ENCODE measurements at places on chromosomes 4 and X. TPM values are rescaled to one million over a fixed set of nuclear protein-coding genes. Genes with fewer than 3 reads are reported as not detected.

DNA sequence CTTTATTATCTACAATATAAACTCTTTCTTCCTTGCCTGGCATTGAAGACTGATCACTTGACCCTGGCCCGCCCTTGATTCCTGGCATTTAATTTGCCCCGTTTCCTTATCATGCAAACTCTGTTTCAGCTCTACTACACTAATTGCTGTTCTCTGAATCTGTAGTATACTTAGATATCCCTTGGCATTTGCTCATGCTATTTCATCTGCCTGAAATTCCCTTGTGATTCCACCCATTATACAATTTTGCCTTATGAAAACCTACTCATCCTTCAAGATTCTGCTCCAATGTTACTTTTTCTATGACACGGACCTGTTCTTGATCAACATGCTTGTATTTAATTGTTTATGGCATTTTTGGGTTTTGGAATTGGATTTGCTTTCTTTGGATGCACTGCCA is 459.9 kb upstream of the AMOT start:
- no peak overlapping the region for H3K27ac ChIP-seq
- no peaks in the 10 kb centered on the region for H3K27me3 ChIP-seq
- DNase-seq = no peak
- no peak overlapping the region for H3K4me3 ChIP-seq
- H3K4me1 ChIP-seq = no peaks in the 10 kb centered on the region
- no peaks in the 10 kb centered on the region for H3K36me3 ChIP-seq

The GASK1B gene
- 4.0 TPM for total RNA-seq

The NEIL3 gene
- total RNA-seq = 0.18 TPM

The MAGEA12 gene
- total RNA-seq = not detected

DNA sequence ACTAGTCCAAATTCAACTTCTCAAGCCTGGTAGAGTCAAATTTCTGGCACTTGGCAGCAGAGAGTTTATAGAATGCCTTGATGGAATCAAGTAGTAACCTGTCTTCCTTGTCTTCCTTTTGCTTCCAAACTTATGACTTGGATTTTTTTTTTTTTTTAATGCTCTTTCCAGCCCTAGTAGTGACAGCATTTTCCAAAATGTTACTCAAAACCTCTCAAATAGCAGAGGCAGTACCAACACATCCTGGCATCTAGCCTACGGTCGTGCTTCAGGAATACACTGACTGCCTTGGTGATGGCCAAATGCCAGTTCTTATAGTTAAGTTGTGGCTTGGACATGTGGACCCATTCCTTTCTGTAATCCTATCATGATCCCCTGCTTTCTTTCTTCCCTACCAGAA is 46.0 kb downstream of the GALNT7 start:
- no peaks in the 10 kb centered on the region for H3K36me3 ChIP-seq
- no peak for DNase-seq
- H3K4me1 ChIP-seq = peaks cover 12% of the 10 kb centered on the region
- H3K27ac ChIP-seq = no peak overlapping the region
- no peaks in the 10 kb centered on the region for H3K27me3 ChIP-seq
- no peak overlapping the region for H3K4me3 ChIP-seq

The RTL3 gene
- total RNA-seq = not detected

The ETDB gene
- total RNA-seq = not detected

GRCh38 chr4:138865765-138866164 is 149.8 kb upstream of the NOCT start:
- no peak overlapping the region for H3K4me3 ChIP-seq
- no peak for DNase-seq
- H3K36me3 ChIP-seq = no peaks in the 10 kb centered on the region
- no peaks in the 10 kb centered on the region for H3K4me1 ChIP-seq

The PLRG1 gene
- 27.6 TPM for total RNA-seq

DNA sequence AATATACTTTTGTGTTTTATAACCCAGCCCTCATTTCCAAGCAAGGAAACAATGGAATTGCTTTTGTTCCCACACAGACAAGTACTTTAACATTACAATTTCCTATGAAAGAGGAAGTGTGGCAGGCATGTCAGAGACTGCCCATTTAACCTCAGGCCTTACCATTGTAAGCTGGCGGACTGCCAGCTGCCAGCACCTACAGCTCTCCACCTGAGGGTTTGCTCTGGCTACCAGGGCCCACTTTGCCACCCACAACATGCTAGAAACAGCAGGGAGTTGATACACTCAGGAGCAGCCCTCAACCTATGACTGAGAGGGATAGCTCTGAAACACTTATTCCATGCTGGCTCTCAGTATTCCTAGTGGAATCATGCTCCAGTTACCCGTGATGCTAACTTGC is 152.3 kb upstream of the PRDX4 start:
- no peak overlapping the region for H3K27ac ChIP-seq
- no peaks in the 10 kb centered on the region for H3K27me3 ChIP-seq
- no peak overlapping the region for H3K4me3 ChIP-seq
- DNase-seq = no peak
- H3K4me1 ChIP-seq = no peaks in the 10 kb centered on the region

DNA sequence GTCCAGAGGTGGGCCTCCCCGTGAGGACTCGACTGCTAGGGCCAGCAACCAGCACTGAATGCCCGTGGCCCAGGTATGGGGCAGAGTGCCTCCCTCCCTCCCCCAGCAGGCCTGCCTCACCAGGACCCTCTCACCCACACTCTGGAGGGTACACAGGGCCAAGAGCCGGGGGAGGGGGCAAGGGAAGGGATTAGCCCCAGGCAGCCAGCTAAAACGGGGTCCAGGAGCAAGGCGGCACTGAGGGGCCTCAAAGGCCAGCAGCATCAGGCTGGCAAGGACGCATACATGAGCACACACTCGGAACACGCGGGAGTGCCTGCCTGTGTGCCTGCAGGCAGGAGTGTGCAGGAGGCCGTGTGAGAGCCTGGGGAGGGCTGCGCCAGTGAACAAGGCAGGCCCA is 18.3 kb upstream of the DUSP9 start:
- DNase-seq = peak; percentile 49
- no peaks in the 10 kb centered on the region for H3K4me1 ChIP-seq
- no peak overlapping the region for H3K27ac ChIP-seq
- H3K4me3 ChIP-seq = no peak overlapping the region

GRCh38 chrX:132576939-132577338 is 88.1 kb upstream of the MBNL3 start:
- H3K4me1 ChIP-seq = no peaks in the 10 kb centered on the region
- no peaks in the 10 kb centered on the region for H3K36me3 ChIP-seq
- no peak overlapping the region for H3K27ac ChIP-seq
- peaks cover 21% of the 10 kb centered on the region for H3K27me3 ChIP-seq
- no peak for DNase-seq
- no peak overlapping the region for H3K4me3 ChIP-seq

DNA sequence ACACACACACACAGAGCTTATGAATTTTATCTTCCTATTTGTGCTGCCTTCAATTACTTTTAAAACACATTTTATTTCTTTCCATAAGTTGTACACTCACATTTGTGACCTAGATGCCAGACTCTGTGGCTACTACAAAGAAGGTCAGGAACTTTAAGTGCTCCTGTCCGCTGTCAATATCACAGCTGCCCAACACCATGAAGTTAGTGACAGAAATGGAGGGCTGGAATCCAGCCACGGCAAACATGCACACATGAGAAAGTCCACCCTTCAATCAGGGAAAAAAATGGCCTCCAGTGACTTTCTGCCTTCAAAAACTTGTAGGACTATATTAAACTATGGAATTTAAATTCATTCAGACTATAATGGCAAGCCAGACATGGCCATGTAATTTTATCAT is 334.4 kb upstream of the FSTL5 start:
- peak; percentile 46 for DNase-seq
- H3K4me1 ChIP-seq = no peaks in the 10 kb centered on the region
- no peaks in the 10 kb centered on the region for H3K27me3 ChIP-seq
- H3K4me3 ChIP-seq = peak overlapping the region; percentile 22
- H3K36me3 ChIP-seq = no peaks in the 10 kb centered on the region

DNA sequence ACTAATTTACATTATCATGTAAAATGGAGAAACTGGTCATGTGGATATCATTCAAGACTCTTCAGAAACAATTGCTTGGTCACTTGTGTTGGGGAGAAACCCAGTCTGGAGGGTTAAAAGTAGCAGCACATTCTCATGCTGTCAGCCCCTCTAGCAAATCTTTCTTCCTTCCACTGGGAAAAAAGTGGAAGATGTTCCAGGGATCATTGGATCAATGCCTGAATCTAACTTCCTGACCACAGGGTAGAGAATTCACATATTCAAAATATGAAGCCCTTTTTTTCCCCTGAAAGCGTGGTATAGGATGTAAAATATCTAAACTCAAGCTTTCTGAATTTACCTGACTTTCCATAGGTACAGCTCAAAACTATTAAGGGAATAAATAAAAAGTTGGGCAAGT is 98.0 kb downstream of the CXCL13 start:
- H3K27ac ChIP-seq = no peak overlapping the region
- H3K27me3 ChIP-seq = no peaks in the 10 kb centered on the region
- no peaks in the 10 kb centered on the region for H3K4me1 ChIP-seq
- no peak overlapping the region for H3K4me3 ChIP-seq
- DNase-seq = no peak

The ZNF827 gene
- 5.2 TPM for total RNA-seq

The NUDT11 gene
- total RNA-seq = 1.4 TPM

The ART3 gene
- 5.2 TPM for total RNA-seq

DNA sequence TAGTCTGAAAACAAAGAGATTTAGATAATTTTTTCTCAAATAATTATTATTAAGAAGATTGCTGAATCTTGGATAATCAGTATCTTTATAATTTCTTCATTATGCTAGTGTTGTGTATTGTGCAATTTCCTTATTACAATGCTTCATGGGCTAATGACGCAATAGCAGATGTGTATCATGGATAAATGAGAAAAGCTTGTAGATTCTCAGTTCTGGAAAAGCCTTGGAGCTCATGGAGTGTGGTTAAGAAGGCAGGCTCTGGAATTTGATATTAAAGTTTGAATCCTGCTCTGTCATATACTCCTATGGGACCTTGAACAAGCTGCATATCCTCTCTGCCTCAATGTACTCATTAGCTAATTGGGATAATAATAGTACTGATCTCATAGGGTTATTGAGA is 18.9 kb upstream of the CXCL8 start:
- H3K4me1 ChIP-seq = no peaks in the 10 kb centered on the region
- no peak overlapping the region for H3K4me3 ChIP-seq
- H3K27me3 ChIP-seq = no peaks in the 10 kb centered on the region
- no peaks in the 10 kb centered on the region for H3K36me3 ChIP-seq
- no peak for DNase-seq

- no peaks in the 10 kb centered on the region for H3K4me1 ChIP-seq
- no peak overlapping the region for H3K4me3 ChIP-seq
- H3K27ac ChIP-seq = no peak overlapping the region
Measured at GRCh38 chrX:120271218-120271617, 20.6 kb downstream of the ZBTB33 start.

DNA sequence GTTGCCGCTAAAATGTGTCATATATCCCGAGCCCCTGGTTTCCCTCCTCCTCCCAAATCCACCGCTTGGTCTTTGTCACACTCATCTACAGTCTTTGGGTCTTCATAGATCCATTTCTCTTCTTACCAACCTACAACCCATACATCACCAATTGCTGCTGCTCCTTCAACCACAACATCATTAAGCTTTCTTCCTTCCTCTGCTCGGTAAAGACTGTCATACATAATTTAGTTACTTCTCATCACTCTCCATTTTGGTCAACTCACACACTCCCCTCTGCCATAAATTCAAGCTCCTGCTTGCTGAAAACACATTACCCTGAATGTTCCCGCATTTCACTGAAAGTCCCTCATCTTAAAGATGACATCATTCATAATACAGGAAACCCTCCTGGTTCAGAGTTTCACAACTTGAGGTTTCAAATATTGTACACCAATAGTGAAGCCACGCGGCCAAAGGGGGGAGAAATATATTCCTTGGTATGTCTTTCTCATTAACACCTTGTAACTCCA is 1.7 kb upstream of the DCTD start:
- no peaks in the 10 kb centered on the region for H3K36me3 ChIP-seq
- H3K4me1 ChIP-seq = no peaks in the 10 kb centered on the region
- H3K4me3 ChIP-seq = no peak overlapping the region
- DNase-seq = no peak
- H3K27me3 ChIP-seq = no peaks in the 10 kb centered on the region
- H3K27ac ChIP-seq = no peak overlapping the region

GRCh38 chrX:9953396-9953795 is 13.8 kb upstream of the CLDN34 start:
- H3K4me3 ChIP-seq = no peak overlapping the region
- no peaks in the 10 kb centered on the region for H3K27me3 ChIP-seq
- no peaks in the 10 kb centered on the region for H3K36me3 ChIP-seq
- no peak for DNase-seq
- no peak overlapping the region for H3K27ac ChIP-seq
- no peaks in the 10 kb centered on the region for H3K4me1 ChIP-seq

GRCh38 chr4:7027913-7028312 is 15.3 kb upstream of the TADA2B start:
- H3K27me3 ChIP-seq = no peaks in the 10 kb centered on the region
- no peak overlapping the region for H3K27ac ChIP-seq
- no peaks in the 10 kb centered on the region for H3K4me1 ChIP-seq
- no peak overlapping the region for H3K4me3 ChIP-seq
- no peaks in the 10 kb centered on the region for H3K36me3 ChIP-seq

- no peaks in the 10 kb centered on the region for H3K4me1 ChIP-seq
- H3K27ac ChIP-seq = no peak overlapping the region
- no peaks in the 10 kb centered on the region for H3K36me3 ChIP-seq
- H3K27me3 ChIP-seq = no peaks in the 10 kb centered on the region
Measured at GRCh38 chr4:155114790-155115189, 93.6 kb upstream of the NPY2R start.

The MAGEB1 gene
- not detected for total RNA-seq

The TMEM144 gene
- total RNA-seq = 9.7 TPM

The SSX4 gene
- not detected for total RNA-seq

GRCh38 chrX:133661962-133662839 is 246.9 kb upstream of the GPC4 start:
- H3K27me3 ChIP-seq = no peaks in the 10 kb centered on the region
- no peak overlapping the region for H3K4me3 ChIP-seq
- DNase-seq = no peak
- H3K27ac ChIP-seq = no peak overlapping the region

DNA sequence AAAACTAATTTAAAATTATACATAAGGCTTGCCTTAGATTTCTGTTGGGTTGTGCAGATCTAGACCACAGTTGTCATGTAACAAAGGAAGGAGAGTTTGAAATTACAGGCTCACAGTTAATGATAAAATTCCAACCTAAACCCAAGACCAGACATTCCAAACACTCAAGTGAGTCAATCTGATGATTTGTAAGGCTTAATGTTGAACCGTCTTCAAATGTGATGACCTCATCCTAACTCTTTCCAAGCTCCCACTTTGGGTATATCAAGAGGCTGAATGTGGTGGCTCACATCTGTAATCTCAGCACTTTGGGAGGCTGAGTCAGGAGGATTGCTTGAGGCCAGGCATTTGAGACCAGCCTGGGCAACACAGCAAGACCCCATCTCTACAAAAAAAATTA is 149.2 kb downstream of the TBL1X start:
- no peak overlapping the region for H3K4me3 ChIP-seq
- no peak overlapping the region for H3K27ac ChIP-seq
- no peaks in the 10 kb centered on the region for H3K4me1 ChIP-seq
- no peak for DNase-seq
- H3K36me3 ChIP-seq = no peaks in the 10 kb centered on the region
- H3K27me3 ChIP-seq = peaks cover 3% of the 10 kb centered on the region

DNA sequence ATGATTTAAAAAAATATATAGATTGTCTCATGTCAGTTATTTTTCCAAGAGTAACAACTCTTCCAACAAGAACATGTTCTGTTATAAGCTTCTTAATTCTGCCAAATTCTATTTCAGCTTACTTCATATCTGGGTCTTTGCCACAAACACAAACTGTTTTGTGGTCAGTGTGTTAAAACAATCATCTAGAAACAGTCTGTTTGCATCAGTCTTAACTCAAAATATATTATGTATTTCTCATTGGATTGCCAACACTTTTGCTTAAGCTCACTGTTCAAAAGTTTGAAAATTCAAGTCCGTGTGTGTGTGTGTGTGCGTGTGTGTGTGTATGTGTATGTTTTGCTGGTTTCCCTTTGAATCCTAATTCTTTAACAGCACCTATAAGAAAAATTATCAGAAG is 752.3 kb upstream of the NDST4 start:
- no peak for DNase-seq
- no peaks in the 10 kb centered on the region for H3K4me1 ChIP-seq

The CT55 gene
- total RNA-seq = not detected
